ENCODE measurements at places on chromosomes 4 and X.

- DNase-seq: no peak
Measured at GRCh38 chrX:9635368-9635767, 130.3 kb downstream of the GPR143 start.

GRCh38 chrX:17361620-17362019 is 13.4 kb upstream of the NHS start:
- no peak for DNase-seq

DNA sequence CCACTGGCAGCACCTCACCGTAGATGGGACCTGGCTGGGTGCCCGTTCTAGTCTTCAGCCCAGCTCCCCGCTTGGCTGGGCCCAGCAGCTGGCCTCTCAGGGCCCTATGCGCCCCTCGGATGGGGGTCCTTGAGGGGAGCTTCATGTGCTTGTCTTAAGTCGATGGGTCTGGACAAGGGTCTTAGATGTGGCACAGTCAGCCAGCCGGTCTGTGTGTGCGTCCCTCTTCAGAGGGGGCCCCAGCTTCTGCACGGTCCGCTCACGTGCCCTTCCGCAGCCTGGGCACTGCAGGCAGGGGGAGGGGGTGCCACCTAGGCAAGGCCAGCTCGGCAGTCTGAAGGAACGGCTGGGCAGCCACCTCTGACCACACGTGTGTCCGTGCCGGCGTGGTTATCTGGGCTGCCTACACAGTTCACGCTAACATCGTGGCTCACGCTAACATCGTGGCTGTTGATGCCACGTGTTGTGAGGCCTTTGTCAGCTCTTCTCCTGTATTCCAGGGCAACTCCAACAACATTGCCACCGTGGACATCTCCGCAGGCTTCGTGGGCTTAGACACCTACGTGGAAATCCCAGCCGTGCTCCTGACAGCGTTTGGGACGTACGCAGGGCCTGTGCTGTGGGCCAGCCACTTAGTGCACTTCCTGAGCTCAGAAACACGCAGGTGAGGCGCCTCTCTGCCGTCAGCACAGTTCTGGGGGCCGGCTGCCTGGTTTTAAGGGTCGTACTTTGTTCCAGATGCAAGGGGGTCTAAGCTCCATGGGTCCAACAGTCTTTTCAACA is 34.5 kb downstream of the PIGG start:
- DNase-seq: no peak

- no peak for DNase-seq
Measured at GRCh38 chr4:37481547-37482122, 204.5 kb downstream of the RELL1 start.

DNA sequence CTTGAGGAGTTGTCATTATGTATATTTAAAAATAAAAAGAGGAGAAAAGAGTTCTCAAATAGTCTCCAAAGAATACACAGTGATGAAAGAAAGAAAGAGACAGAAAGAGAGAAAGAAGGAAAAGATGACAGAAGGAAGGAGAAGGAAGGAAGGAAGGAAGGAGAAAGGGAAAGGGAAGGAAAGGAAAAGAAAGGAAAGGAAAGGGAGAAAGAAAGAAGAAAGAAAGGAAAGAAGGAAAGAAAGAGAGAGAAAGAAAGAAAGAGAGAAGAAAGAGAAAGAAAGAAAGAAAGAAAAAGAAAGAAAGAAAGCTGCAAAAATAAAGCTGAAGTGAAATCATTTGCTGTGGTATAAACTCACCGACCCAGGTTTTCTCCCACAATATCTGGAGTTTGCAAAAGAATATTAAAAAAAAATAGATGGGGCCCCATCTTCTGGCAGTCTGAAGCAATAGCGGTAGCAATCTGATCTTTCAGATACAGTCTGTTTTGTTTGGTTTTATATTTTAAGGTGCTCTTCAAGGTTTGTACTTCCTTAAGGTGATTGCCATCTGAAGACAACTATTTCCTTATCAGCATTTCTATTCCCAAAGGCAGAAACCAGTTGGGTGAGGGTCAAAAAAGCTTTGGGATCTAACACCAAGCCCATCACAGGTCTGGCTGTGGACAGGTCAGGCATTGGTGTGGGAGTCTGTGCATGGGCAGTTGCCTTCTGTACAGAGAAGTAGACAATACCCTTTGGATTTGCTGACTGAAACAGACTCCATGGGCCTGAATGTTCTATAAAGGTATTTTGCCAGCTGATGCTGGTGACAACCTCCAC is 160.4 kb downstream of the CPEB2 start:
- no peak for DNase-seq

DNA sequence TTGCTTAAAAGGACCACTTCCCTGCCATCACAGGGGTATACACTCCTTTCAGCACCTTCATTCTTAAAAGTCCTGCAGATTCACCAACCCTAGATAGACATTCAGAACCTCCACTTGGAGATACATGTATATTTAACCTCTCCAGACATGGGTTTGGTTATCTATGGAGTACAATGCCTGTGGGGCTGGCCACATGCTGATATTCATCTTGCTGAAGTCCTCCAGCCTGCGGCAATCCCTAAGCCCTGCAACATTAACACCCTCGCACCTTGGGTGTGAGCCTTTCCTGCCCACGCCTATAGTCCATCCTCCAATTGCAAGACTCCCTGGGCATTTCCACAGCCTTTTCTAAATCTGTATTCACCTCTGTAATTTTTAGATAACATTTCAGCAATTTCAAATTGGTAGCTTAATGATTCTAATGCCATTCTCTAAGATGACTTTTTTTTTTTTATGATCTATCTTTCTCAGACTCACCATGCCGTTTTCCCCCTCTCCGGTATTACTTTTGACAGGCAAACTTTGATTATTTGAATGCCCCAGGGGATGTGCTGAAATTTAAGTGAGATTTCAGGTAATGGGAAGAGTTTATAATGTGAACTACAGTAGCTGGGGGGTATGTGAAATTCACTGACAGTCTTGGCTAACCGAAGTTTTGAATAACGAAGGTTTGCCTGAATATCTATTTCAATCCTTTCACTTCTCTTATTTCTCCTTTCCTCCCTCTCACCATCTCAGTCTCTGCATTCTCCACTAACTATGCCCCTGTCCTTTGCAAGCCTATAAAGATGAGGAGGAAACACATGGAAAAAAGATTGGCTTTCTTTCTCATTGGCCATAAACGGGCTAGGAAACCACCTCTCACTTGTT is 24.1 kb downstream of the CCDC149 start:
- DNase-seq: no peak

DNA sequence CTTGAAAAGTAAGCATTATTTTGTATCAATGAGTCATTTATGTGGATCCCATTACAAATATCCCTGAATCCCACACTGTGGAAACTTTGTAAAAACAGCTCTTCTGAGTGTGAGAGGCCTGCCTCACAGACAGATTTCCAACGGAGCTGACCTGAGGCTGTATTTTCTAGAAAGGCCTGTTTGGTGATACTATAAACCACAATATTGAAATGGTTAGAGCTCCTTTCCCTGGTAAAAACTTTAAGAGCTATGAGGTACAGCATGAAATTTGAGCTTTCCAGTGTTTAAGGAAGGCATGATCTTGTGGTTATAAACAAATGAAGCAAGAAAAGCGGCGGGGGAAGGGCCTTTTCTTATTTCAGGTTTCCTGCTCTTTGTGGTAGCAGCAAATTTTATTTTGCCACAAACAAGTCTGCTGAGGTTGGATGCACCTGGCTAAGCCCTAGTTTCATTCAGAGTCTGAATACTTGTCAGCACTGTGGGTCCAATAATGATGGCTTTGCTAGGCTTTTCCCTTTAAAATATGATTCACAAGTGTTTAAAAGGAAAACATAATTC is 86.8 kb upstream of the ETNPPL start:
- DNase-seq: no peak

DNA sequence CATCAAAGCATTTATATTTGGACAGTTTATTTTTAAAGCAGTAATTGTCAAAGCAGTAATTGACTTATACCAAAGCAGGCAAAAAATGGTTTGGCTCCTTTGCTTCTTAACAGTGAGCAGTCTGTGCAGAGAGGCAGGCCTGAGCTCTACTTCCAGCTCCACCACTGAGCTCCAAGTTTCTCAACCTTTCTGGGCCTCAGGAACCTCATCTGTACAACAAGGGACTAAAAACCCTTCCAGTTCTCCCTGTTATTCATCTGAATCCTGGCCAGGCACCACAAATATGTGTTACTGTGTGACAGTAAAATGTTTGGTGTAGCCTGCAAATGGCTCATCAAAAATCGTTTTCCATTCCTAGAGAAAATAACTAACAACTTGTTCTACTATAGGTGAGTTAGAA is 88.7 kb upstream of the TTC29 start:
- no peak for DNase-seq

GRCh38 chrX:35244796-35245508 is 302.4 kb downstream of the FAM47B start:
- DNase-seq: no peak

DNA sequence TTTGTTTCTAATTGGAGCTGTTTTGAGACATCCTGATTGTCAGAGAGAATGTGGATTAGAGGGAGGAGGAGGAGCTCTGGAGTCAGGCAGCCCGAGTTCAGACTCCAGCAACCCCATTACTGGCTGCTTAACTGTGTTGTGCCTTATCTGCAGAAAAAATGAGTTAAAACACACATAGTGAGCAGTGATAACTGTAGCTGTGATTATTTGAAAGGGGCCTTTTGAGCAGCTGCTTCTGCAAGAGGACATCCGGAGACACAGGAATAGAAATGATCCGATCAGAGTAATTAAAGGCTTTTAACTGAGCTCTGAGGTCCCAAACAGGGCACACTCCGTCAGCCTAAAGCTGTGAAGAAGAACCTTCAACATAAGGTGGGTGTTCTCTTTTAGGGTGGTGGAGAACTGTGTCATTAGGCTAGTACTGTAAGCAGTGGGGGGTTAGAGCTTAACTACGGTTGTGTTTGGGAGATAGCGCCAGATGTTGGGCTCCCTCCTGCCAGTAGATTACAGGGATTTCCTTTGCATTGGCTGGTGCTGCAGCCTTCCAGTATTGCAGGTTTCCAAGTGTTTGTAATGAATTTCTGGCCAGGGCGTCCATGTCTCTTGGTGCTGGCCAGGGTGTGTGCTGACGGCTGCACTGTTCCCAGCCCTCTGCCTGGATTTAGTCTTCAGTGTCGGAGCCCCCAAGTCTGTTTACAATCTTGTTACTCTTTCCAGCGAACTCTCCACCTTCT is 24.3 kb downstream of the ADD1 start:
- DNase-seq: no peak

Data from stimulated activated CD8-positive, alpha-beta memory T cell treated with anti-CD3 and anti-CD28 coated beads, Interleukin-4, amount 100 ng/mL, for 1 hour (primary cell).